ENCODE measurements at places on chromosomes 6 and 20.

- DNase-seq, result no peak
These were observed 100.8 kb downstream of the BFSP1 start for GRCh38 chr20:17430125-17430950.

DNA sequence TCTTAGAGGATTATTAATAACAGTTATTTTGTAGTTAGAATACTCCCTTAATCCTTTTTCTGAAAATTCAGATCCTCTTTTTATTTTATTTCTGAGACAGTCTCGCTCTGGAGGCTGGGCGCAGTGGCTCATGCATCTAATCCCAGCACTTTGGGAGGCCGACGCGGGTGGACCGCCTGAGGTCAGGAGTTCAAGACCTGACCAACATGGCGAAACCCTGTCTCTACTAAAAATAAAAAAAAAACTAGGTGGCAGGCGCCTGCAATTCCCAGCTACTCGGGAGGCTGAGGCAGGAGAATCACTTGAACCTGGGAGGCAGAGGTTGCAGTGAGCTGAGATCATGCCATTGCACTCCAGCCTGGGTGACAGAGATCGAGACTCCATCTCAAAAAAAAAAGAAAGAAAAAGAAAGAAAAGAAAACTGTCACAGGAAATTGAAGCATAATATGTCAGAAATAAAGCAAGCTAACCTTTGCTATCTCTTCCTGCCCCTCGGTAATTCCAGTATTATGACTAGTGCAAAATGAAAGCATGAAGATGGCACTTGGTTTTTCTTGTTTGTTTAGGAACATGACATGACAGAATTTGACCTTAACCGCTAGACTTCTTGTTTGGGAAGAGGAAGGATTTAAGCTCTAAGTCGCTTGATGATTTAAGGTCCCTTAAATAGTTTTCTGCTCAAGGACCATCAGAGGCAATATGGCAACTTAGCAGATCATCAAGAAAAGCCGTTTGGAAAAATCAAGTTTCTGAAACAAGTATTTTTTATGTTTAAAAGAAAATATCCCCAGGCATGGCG is 1.8 kb upstream of the RBM39 start:
- DNase-seq, result peak; percentile 42

DNA sequence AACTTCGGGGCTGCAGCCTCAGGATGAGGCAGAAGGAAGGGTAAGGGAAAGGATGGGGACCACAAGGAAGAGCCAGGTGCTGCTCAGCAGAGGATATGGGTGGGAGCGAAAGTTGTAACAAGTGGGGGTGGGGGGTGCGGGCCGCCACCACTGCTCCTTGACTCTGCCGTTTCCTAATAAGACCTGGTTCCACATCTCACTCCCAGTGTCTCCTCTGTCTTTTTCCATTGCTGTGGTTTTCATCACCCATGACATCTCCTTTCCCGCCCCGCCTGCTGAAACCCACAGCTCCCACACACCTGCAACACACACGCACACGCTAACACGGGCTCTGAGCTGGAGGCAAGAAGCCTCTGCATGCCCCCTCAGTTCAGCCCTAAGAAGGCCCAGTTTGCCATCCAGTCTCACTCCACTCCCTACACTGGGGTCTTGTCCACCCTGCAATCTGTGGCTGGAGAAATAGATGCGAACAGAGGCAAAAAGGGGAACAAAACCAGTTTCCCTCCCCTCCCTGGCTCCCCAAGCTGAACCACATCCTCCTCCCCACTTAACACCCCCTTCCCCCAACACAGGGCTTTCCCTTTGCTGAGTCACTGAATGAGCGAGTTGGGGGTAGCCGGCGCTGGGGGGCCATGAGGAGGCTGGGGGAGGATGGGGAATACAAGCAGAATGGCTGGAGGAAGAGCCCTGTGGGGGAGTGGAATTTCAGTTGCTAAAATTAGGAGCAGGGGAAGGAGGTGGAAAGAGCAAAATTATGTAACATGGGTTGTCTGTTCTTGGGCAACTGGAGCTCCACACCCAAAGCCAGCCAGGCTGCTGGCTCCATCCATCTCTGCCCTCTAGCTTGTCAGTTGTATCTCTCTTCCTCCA is 11.5 kb downstream of the NFKBIL1 start:
- peak; percentile 87 for DNase-seq

GRCh38 chr6:74731931-74732330 is 473.9 kb downstream of the COL12A1 start:
- no peak for DNase-seq

- DNase-seq, result no peak
These were observed 5.6 kb upstream of the STX16 start for GRCh38 chr20:58645412-58645968.

GRCh38 chr6:35385457-35386202 is 43.3 kb downstream of the PPARD start:
- DNase-seq, result no peak

GRCh38 chr6:160276126-160276525 is 17.5 kb upstream of the SLC22A2 start:
- DNase-seq, result no peak

- no peak for DNase-seq
These were observed 46.0 kb downstream of the DSTN start for GRCh38 chr20:17615645-17616479.

GRCh38 chr20:23438661-23439060 is 824 bp upstream of the CSTL1 start:
- no peak for DNase-seq

- DNase-seq, result no peak
These were observed 81.5 kb upstream of the EDN1 start for GRCh38 chr6:12208673-12209072.

GRCh38 chr6:115194981-115195638 is 852.3 kb upstream of the HS3ST5 start:
- DNase-seq, result no peak

GRCh38 chr6:48098923-48099322 is 12.1 kb downstream of the PTCHD4 start:
- DNase-seq, result no peak

- no peak for DNase-seq
These were observed 64.4 kb downstream of the SULF2 start for GRCh38 chr20:47720636-47721427.

DNA sequence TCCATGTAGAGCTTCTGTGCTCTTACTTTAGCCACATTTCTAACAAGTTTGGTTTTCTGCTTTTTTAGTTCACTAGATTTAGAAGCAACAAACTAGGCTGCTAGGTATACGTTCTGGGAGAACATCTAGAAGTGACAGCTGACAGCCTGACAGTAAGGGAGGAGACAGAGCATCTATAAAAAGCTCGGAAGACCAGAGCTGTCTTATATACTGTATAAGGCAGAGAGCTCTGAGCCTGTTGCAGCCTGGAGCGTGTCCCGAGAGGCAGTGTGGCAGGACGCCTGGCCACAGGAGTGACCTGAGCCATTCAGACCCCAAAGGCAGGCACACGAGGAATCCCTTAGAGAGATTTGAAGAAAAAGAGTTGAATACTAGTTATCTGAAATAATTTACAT is 24.6 kb downstream of the PPP1R14C start:
- no peak for DNase-seq

DNA sequence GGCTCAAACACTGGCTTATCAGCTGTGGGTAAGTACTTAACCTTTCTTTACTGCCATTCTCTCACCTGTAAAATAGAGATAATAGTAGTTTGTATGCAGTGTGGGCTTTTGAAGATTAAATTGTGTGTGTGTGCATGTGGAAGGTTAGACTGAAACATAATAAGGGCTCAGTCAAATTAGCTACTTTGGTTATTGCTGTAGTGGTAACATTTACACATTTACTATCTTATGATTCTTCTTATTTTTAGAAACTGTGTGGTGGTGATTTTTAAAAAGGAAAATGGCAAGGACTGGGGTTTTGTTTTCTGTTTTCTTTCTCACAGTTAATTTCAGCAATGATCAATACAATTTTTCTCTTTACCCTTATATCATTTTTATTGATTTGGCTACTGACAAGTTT is 206.9 kb downstream of the NKAIN2 start:
- no peak for DNase-seq

GRCh38 chr20:44188752-44189151 is 1.8 kb upstream of the JPH2 start:
- DNase-seq, result no peak

DNA sequence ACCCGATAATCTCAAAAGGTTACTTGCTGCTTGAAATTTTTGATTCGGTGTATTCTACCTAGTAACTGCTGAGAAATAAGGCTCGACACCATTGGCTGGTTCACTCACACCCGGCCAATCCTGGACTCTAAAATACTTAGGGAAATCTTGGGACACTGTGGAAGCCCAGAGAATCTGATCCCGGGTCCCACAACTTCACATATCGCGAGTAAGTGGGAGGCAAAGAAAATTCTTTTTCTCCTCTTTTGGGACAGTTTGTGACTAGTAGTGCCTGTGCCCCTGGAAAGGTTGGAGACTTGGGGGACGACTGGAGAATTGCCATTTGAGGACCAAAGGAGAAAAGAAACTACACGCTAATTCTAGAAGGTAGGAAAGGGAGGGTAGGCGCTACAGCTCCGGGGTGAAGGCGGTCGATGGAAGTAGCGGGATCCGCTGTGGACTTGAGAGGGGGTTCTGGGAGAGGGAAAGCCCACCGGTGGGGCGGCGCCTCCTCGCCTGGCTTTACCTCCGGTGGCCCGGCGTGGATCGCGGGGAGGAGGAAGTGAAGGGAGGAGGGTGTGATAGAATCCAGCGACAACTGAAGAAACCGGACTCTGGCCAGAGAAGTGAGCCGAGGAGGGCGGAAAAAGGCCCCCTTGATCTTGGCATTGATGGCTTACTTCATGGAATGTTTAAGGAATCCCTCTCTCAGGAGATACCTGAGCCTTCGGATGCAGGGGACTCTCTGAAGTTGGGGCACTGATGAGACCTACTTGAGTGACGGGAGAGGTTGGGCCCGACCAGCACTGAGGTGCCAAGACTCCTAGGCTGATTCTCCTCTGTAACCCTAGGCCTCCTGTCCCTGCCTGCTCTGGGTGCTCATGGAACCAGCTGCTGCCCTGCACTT is 18.8 kb upstream of the BTN3A3 start:
- peak; percentile 56 for DNase-seq

DNA sequence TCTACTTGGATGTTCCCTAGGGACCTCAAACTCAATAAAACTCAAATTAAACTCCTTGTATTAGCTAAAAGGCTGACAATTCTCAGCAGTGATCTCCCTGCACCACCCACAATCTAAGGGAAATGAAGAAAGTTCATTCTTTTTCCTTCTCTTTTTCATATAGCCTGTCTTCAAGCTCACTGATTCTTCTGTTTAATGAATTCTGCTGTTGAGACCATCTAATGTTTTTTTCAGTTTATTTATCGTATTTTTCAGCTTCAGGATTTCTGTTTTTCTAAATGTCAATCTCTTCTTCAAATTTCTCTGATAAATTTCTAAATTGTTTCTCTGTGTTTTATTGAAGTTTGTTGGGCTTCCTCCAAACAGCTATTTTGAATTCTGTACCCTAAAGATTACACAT is 19.8 kb downstream of the CRISP2 start:
- no peak for DNase-seq

GRCh38 chr6:29975561-29975907 is 33.2 kb downstream of the HLA-A start:
- no peak for DNase-seq

- no peak for DNase-seq
These were observed 133.4 kb upstream of the TOP1 start for GRCh38 chr20:40895182-40895581.

DNA sequence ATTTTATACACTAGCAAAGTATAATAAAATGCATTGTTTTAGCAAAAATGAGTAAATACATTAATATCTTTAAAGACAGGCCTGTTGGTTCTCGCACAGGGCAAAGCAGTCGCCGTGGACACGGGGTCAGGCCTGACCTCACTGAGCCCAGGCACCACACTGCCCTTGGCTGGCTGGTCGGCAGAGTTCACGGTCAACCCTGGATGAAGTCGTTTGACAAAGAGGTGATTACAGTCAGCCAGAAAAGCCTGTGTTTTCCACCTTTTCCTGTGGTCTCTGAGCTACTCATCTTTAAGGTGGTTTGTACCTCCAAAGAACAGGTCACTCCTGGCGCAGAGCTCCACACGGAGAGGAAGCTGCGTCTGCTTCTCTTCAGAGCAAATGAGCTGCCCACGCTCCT is 191.5 kb downstream of the DLL1 start:
- DNase-seq, result no peak

- no peak for DNase-seq
These were observed 19.4 kb upstream of the KCNB1 start for GRCh38 chr20:49501917-49502316.

DNA sequence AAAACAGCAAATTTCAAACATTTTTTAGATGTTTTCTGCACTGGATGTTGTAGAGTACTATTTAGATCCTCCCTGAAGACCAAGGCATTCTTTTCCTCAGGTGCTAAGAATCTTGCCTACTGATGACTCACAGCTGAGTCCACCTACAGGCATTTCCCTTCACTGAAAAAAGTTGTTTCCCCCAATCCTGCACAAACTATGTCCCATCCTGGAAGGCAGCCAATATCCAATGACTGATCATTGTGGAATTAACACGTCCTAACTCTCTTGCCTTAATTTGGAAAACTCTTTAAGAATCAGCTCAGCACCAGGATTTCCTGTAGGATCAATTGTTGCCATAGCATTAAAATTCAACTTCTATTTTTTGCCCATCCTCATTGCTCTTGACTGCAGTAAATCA is 268.4 kb upstream of the IRAK1BP1 start:
- no peak for DNase-seq

DNA sequence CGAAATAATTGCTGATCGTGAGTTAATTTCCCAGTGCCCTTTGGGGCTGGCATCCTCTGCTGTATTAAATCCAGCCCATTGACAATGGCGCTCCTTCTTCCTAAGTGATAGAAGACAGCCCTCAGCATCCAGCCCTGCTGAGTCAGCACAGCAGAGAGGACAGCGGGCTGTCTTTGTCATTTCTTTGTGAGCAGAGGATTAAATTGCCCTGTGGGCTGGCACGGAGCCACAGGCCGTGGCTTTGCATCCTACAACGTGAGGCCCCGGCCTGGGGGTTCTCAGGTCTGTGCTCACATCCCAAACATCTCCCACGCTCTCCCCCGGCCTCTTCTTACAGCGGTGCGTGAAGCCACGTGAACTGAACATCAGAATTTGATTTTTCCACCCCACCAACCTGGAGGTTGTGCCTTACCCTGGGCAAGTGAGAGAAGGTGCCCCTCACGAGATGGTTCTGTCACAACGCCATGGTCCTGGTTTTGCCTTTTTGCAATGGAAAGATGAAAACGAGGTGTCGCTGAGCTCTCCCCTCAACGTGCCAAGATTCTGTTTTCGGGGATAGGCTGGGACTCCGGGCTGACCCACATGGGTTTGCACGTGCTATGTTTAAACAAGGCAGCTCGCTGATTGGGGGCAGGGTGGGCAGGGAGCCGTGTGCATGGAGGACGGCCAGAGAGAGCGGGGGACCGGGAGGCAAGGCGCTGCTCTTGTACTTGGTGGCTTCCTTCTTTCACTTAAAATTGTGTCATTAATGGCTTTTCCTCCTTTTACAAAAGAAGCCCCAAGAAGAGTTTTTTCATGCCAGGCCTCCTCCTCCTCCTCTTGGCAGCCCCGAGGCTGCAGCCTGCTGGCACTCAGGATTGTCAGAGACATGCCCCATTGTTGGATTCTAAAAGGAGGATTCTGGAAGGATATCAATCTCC is 19.5 kb downstream of the CDH4 start:
- no peak for DNase-seq

- no peak for DNase-seq
These were observed 210.9 kb downstream of the TINAG start for GRCh38 chr6:54519161-54519560.

Data from stimulated activated CD4-positive, alpha-beta T cell treated with anti-CD3 and anti-CD28 coated beads, Interleukin-15, amount 100 ng/mL, for 24 hours (primary cell).